Epithelial cell of prostate (primary cell): ENCODE measurements at places on chromosomes 16 and 17.

GRCh38 chr17:75550139-75550465 lies 24.6 kb downstream of the LLGL2 start:
- DNase-seq: no peak

DNA sequence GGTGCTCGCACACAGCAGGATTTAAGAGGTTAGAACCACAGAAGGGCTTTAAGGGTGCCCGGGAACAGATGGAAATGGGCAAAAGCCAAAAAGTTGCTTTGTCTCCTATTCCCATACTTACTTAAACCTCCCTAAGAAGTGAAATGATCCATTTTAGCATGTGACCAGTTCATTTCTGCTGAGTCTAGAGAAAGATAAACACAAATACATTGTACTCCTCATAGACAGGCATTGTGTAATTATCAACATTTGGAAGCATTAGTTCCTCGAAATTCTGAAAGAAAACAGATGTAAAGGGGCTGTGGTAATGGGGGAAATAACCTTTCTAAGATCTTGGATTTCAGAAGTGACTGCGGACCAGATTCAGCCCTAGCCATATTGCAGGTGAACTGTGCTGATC lies 178.3 kb downstream of the CYB561 start:
- DNase-seq: no peak

- no peak for DNase-seq
Observed at GRCh38 chr16:1466968-1467521, 7.8 kb downstream of the CLCN7 start.

- DNase-seq: no peak
Observed at GRCh38 chr17:18107971-18108370, 585 bp upstream of the MYO15A start.

GRCh38 chr16:81198635-81199034 lies 39.9 kb upstream of the BCO1 start:
- no peak for DNase-seq

GRCh38 chr17:15263680-15264079 lies 1.4 kb downstream of the PMP22 start:
- no peak for DNase-seq

DNA sequence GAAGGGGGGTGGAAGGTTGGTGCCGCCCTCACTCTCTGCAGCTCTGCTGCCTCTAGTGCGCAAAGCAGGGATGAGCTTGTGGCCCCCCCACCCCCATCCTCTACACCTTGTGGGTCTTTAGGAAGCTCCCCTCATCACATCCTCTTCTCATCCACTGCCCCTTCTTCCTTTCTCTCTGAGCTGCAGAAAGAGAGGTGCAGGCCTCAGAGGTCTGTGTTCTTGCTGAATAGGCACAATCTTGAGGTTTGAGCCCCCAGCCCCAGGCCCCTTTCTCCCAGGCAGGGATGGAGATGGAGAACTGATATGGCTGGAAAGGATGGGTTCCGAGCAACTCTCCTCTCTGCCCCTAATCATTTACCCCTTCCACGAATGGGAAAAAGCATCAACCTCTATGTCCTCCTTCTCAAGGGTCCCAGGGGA lies 2.6 kb downstream of the CACNA1G start:
- DNase-seq: no peak

GRCh38 chr17:76480632-76481031 lies 13.2 kb downstream of the AANAT start:
- DNase-seq: no peak

DNA sequence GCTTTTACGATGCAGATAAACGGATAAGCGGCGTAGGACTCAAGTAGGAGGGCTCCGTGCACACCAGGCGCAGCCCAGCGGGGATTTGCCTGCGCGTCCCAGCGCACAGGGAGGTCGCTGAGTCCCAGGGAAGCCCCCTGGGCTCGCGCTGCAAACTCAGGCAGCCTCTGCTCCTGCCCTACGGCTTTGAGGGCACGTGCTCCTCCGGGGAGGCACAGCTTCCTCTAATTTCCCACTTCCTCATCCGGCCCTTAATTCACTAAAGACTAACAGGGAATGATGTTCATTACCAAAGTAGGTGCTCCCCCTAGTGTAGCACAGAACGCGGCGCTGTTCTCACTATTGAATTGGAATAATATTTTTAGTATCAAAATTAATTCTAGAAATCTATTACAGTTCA lies 825.4 kb downstream of the KCNJ18 start:
- DNase-seq: no peak

DNA sequence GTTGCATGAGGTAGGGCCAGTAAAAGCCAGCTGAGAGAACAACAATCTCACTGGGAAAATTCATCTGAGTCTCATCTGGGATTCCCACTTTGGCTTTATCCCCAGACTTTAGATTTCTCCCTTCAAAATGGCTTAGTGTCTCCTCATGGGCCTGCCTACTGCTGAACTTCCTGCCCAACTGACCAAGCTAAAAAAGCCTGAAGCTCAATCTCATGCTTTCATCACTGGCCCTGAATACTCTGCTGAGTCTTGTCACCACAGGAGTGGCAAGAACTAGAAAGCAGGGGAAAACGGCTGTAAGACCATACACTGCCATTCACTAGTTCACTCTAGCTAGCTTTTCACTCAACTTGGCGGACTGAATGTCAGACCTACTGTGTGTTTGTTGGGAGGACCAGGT lies 96.4 kb upstream of the NOG start:
- no peak for DNase-seq

DNA sequence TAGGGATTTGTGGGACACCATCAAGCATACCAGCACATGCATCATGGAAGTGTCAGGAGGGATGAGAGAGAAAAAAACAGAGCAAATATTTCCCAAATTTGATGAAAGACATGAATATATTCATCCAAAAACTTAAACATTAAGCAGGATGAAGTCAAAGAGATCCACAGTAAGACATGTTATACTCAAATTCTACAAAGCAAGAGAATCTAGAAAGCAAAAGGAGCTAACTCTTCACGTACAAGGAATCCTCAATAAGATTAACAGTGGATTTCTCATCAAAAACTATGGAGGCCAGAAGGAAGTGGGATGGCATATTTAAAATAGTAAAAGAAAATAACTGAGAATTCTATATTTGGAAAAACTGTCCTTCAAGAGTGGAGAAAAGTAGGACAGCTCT lies 374.8 kb downstream of the ZFHX3 start:
- no peak for DNase-seq

DNA sequence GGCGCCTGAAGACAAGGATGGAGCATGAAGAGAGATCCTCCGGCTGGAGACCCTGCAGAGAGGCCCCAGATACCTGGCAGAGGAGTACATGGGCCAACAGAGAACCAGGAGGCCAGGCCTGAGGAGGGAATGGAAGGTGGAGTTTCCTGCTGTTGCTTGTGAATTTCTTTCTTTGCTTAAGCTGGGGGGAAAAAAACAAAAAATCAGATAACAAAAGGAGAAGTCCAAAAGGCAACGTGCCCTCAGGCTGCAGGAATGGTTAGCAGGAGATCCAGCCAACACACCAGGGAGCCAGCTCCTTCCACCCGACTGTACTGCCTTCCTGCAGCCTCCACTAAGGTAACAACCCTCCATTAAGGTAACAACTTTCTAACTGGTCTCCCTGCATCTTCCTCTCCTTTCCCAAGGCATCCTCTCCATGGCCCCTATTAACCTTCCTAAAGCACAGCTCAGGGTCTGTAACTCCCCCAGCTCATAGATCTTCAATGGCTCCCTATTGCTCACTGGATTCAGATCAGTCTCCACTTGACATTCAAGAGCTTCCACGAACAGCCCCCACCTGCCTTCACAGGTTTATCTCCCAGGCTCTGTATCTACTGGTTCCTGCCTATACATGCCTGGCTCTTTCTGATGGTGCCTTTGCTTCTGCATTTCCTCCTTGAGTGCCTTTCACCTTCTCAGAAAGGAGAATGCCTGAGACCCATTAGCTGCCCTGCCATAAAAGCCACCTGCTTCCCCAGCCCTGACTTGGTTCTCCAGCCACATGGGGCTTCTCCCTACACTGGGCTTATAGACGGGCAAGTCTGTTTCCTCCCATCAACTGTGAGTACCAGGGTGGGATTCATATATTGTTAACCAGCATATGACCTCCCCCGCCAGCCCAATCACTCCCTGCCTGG lies 725 bp upstream of the ARL5C start:
- no peak for DNase-seq

DNA sequence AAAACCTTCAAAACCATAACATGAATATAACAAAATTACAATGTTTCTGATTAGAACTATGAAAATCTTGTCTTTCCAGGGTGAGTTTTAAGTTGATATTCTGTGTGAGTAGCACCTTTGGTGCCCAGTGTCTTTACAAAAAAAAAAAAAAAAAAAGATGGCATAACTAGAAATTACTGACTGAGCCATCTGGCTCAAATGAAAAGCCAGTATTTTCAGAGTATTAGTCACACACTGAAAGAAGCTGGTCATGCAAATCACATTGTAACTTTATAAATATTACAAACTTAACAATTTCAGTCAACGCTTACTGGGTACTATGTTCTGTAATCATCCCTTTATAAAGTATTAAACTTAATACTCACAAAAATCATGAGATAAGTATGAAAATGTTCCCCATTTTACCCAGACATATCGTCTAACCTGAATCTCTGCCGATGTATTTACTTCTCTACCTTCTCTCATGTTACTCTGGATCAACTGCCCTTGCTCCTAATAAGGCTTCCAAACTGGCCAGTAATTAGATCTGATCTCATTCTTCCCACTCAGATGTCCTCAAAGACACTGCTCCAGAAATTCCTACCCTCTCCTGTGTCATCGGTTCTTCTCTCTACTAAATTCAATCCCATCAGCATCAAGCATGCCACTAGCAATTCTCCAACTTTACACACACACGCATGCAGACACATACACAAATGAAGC lies 25.4 kb downstream of the UBE2G1 start:
- DNase-seq: no peak

DNA sequence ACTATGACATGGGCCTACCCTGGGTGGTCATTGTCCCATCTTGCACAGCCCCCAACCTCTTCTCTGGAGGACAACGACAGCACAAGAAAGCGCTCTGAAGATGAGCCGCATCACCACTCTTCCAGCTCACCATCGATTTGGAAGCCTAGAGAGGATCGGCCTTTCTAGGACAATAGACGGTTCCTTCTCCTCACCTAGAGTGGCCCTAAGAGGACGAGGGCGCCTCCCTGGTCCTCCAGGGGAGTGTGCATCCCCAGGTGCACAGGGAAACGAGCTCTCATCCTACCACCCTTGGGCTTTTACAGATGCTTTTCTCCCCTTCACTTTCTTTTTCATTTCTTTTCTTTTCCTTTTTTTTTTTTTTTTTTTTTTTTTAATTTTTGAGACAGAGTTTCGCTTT lies 20.3 kb upstream of the SLC52A1 start:
- DNase-seq: no peak

DNA sequence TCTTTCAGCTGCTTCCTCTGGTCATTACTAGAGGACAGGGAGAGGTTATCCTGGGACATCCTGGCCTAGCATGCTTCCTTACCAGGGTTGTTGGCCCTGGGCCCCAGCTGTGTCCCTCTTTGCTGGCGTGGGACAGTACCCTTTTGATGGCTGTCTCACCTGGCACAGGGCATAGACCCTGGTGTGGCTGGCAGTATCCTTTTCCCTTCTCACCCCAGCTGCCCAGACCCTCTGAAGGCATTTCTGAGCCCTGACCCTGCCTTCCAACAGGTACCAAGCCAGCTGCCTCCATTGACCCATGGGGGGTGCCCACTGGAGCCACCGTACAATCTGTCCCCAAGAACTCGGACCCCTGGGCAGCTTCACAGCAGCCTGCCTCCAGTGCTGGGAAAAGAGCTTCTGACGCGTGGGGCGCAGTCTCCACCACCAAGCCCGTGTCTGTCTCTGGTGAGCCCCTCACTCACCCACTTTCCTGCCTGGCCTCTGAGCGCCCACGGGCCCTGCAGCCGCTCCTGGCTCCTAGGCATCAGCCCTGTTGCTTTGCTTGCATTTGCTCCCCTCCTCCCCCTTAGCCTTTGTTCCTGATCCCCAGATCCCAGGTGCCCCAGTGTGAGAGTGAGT lies 34.0 kb downstream of the B9D1 start:
- no peak for DNase-seq

GRCh38 chr16:69089091-69089910 lies 16.2 kb upstream of the HAS3 start:
- DNase-seq: no peak

DNA sequence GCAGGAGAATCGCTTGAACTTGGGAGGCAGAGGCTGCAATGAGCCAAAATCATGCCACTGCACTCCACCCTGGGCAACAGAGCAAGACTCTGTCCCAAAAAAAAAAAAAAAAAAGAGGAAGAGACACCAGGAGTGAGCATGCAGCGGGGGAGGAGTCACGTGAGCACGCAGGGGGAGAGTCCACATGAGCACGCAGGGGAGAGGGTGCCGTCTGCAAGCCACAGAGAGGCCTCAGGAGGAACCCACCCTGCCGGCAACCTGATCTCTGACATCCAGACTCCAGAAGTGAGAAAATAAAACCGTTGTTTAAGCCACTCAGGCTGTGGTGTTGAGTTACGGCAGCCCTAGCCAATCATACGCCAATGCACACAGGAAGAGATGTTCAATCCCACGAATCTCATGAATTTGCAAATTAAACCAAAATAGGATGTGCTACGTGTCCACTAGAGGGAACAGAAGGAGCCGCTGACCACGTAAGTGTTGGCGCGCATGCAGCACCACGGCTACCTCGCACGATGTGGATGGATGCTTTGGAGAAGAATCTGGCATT lies 42.2 kb downstream of the CCDC57 start:
- DNase-seq: no peak

- DNase-seq: peak; percentile 87
Observed at GRCh38 chr17:62824290-62825131, 16.4 kb upstream of the MARCHF10 start.

DNA sequence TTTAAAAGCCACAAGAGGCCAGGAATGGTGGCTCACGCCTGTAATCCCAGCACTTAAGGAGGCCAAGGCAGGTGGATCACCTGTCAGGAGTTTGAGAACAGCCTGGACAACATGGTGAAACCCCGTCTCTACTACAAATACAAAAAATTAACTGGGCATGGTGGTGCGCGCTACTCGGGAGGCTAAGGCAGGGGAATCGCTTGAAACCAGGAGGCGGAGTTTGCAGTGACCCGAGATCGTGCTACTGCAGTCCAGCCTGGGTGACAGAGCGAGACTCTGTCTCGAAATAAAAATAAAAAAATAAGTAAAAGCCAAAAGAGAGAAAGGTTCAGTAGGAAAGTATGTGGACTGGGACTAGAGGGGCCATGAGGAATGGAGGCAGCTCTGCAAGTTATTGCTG lies 13.1 kb upstream of the ITGAL start:
- DNase-seq: no peak

- DNase-seq: no peak
Observed at GRCh38 chr17:71304498-71305158, 816.2 kb upstream of the SOX9 start.

DNA sequence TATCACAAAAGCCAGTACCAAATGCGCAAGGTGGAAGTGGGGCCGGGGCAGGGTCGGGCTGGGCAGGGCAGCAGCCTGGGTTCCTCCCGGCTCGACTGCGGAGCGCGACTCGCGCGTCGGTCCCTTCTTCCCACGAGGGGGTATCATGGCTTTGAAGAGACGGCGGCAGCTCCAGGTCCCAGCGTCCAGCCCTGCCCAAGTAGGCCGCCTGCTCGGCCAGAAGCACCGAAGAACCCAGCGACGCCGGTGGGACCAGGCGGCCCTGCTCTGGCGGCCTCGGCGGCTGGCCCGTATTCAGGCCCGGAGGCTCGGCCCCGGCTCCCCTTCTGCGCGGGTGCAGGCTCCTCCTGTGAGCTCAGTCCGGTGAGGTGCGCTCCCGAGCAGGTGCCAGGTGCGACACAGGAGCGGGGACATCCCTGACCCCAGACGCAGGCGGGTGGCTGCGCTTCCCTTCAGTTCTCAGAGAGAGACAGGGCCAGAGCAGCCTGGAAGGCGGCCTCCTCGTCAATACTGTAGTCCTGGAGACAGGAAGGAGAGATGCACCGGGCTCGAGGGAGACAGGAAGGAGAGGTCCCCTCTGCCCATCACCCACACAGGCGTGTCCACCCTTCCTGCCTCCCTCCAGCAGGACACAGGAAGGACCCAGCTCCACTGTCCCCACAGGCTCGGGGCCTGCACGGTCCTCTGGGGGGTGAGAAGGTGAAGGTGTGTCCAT lies 8.9 kb downstream of the RNF166 start:
- DNase-seq: no peak
